ENCODE measurements at places on chromosomes 16 and 17. TPM values are rescaled to one million over a fixed set of nuclear protein-coding genes. Genes with fewer than 3 reads are reported as not detected.

Gene SEPTIN12
- polyA plus RNA-seq = not detected

Gene MEAK7
- 9.5 TPM for polyA plus RNA-seq

Gene ARHGAP44
- 0.81 TPM for polyA plus RNA-seq

Gene HDAC5
- polyA plus RNA-seq = 45.7 TPM

Gene STH
- polyA plus RNA-seq = not detected

Gene CACNG5
- not detected for polyA plus RNA-seq

Gene CPNE7
- 4.5 TPM for polyA plus RNA-seq

Gene MEIOC
- 0.06 TPM for polyA plus RNA-seq

Gene TAT
- polyA plus RNA-seq = not detected

Gene MMP2
- polyA plus RNA-seq = 3.3 TPM

Gene PPP1R27
- 0.98 TPM for polyA plus RNA-seq

Gene SPATA2L
- 6.5 TPM for polyA plus RNA-seq

Gene ALOX12B
- 5.2 TPM for polyA plus RNA-seq

Gene CDRT15
- not detected for polyA plus RNA-seq

Gene AOC2
- polyA plus RNA-seq = 0.24 TPM

Gene ZNF385C
- polyA plus RNA-seq = 0.24 TPM

Gene RAB26
- polyA plus RNA-seq = 4.7 TPM

Gene KRTAP16-1
- not detected for polyA plus RNA-seq

Gene MT1M
- 9.1 TPM for polyA plus RNA-seq

Gene CES5A
- polyA plus RNA-seq = 0.04 TPM

Gene DLX3
- polyA plus RNA-seq = 3.0 TPM

Gene NT5C3B
- polyA plus RNA-seq = 36.0 TPM

Gene LRRC36
- polyA plus RNA-seq = not detected

Gene TP53TG3C
- polyA plus RNA-seq = 0.06 TPM

Gene C16orf89
- polyA plus RNA-seq = 0.88 TPM

Gene FBXW10B
- polyA plus RNA-seq = 13.9 TPM

Gene TBC1D3
- polyA plus RNA-seq = not detected

Gene PPY
- polyA plus RNA-seq = not detected

All from esophagus (tissue), 2 donors.